Esophagus squamous epithelium (tissue), 5 donors: ENCODE measurements at places on chromosomes 12 and 14.

DNA sequence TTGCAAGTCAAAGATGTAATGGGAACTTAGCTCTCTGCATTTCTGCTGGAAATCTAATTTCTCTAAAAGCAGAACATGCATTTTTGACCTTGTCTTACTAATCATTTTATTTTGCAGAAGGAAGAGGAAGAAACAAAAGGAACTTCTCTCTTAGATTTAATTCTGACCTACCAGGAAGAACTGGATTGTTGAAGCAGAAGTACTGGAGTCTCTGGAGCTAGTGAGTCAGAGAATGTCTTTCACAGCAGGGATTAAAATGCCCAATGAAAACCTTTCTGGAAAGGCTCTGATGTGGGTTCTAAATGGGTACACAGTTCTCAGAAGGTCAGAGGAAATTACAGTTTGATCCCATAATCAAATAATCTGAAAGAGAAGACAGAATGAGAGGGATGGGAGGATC lies 70.8 kb upstream of the GNG2 start:
- no peak for DNase-seq

DNA sequence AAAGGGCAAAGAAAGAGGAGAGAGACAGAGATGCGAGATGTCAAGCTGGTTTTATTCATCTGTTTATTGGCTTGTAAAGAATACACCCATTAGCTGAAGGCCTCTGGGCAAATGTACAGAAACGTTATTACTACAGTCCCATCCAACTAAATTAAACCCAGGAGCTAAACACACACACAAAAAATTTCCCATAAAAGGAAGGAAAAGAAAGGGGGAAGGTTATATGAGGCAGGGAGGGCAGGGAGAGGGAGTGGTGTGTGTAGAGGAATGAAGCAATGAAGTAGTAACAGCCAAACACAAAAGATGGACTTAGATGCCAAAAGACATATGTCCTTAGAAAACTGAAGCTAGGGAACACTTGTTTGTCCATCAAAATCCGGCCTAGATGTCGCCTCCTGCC lies 3.1 kb upstream of the MFAP5 start:
- no peak for DNase-seq

GRCh38 chr12:47794679-47795078 lies 21.6 kb downstream of the SLC48A1 start:
- no peak for DNase-seq

GRCh38 chr12:90029317-90029716 lies 320.7 kb upstream of the ATP2B1 start:
- DNase-seq: no peak

DNA sequence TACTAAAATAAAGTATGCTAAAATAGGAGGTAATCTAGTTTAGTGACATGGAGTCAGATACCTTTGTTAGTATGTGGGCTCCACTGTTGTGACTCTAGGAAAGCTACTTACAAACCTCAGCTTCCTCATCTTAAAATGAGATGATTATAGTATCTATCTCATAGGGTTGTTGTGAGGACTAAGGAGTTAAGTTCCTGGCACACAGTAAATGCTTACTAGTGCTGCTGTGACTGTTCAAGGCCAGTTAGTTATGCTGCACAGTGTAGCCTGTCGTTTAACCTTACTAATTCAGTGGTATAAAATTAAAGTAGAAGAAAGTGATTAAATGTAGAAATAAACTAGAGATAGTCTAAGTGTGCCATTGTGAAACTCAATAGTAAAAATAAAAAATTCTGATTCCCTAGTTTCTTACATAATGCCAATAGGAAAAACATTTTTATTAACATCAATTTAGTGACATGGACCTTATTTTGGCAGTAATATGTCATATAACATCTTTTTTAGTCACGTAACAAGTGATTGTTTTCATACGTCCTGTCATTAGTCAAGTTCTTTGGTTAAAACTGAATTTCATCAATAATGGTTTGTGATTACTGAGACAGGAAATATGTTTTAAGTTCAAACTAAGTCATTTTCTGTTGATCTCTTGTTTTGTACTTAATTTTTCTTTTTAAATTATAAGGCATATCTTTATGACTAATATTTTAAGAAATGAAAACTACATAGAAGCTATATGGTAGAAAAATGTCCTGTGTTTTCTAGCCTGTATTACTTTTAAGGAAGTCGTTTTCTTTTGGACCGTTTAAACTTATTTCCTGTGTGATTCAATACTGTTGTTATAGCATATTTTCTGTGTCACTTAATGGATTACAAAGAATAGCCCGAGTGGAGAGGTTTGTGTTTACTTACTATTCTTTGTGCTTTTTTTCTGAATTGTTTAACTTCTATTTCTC lies 74.0 kb downstream of the PCNX1 start:
- DNase-seq: no peak

GRCh38 chr14:54659365-54659764 lies 92.4 kb downstream of the SAMD4A start:
- no peak for DNase-seq

GRCh38 chr12:97559267-97559666 lies 96.7 kb downstream of the RMST start:
- no peak for DNase-seq

GRCh38 chr14:95153866-95154265 lies 3.5 kb downstream of the DICER1 start:
- DNase-seq: no peak

DNA sequence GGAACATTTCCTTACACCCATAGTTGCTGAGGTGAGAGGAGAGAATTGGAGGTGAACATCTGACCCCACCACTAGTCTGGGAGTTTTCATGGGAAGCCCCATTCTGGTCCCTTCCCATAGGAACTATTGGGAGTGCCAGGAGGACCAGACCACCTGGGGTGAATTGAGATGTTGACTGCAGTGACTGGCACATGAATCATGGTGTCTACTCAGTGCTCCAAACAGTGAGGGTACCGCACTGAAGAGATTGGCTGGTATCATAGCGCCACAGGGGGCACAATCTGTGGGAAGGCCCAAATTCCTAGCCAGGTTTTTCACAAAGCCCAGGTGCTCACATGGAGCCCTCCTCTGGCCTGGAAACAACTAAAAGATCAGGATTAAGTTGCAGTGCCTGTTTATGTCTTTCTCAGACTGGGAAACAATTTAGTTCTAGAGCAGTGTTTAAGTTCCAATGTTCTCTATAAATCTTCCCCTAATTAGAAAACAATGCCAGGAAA lies 3.7 kb upstream of the RNASE9 start:
- DNase-seq: no peak

DNA sequence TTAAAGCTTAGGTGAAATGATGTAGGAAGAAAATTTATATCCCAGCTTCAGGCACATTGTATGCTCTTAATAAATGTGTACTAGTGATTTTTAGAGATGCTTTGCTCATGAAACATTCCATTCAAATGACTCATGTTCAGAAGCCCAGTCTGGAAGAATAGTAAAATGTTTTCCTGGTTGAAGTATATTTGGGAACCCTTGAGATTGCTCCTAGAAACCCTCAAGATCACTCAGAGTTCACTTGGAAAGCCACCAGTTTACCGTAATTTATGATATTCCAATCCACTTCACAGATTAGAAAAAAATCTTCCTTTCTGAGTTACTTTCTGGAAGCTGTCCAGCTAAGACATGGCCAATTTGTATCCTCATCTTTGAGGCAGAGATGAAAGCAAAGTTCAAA lies 186.4 kb downstream of the SYT10 start:
- DNase-seq: no peak

DNA sequence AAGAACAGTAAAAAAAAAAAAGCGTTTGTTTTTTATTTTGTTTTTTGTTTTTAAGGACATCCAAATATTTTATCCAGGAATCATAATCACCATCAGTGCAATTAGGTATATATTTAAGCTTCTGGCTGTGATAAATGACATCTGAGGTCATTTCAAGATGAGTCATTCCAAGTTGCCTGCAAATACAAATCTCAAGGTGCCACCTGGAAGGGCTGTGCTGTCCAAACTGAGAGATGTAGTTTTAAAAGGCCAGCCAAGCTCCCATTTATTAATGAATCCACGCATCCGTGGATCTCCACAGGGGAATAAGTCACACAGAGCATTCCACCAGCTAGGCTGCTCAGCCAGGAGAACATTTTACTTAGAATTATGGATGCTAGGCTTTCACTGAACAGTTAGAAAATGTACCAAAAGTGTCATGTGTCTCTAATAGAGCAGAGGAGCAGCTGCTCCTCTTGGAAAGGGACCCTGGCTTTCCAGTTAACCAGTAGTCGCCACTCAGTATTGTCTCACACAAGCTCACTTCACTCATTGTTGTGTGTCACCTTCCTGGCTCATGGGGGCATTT lies 1151.4 kb upstream of the TMEM132C start:
- DNase-seq: no peak

DNA sequence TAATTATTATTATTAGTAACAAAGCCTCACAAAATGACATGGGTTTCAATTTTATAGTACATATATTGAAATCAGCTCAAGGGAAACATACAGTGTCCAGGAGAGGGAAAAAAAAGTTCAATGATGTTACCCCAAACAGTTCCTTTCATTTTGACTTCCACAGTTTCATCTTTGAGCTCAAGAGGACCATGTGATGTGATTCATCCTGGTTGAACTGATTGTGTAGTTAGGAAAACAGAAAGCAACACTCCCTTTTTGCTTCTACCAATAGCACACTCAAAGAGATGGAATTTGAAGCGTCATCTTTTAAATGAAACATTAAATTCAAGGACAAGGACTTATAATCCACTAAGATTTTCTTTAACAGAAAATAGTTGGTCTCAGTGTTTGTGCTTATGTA lies 461.0 kb downstream of the FOXG1 start:
- no peak for DNase-seq

DNA sequence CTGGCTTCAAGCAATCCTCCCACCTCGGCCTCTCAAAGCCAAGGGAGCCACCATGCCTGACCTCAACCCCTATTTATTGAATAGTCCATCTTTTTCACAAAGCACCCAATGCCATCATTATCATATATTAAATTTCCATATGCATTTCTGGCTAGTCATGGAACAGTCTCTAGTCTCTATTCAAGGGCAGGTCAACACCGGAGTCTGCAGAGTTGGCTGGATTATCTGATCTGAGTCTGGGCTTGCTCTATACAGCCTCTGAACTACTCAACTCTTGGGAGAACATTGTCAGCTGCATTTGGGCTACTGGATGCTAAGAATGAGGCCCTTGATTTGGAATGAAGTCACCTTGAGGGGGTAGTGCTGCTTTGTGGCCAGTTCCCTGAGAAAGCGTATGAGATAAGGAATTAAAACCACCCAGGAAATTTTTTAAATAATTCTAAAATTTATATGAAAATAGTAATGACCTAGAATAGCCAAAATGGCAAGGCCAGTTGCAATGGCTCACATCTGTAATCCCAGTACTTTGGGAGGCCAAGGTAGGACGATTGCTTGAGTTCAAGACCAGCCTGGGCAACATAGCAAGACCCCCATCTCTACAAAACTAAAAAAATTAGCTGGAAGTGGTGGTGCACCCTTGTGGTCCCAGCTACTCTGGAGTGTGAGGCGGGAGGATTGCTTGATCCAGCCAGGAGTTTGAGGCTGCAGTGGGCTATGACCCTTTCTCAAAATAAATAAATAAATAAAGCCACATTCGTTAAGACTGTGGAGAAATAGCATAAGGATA lies 6.9 kb upstream of the NAA25 start:
- DNase-seq: no peak

GRCh38 chr12:80830533-80831088 lies 107.1 kb downstream of the LIN7A start:
- DNase-seq: no peak

DNA sequence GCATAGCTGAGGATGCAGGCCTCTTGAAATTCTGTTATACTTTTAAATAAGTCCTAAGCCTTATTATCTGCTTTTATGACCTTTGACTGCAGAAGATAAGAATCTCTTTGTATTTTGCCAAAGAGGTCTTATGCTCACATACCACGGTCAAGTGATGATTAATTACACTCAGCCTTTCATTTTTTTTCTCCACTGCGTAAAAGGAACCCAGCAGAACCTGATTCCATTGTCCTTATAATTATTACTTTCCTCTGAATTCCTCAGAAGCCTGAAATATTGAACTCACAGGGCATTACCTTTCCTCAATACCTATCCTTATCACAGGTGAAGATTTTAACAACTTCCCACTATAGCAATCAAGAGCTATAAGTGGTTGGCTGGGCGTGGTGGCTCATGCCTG lies 498.7 kb upstream of the RPL10L start:
- no peak for DNase-seq

DNA sequence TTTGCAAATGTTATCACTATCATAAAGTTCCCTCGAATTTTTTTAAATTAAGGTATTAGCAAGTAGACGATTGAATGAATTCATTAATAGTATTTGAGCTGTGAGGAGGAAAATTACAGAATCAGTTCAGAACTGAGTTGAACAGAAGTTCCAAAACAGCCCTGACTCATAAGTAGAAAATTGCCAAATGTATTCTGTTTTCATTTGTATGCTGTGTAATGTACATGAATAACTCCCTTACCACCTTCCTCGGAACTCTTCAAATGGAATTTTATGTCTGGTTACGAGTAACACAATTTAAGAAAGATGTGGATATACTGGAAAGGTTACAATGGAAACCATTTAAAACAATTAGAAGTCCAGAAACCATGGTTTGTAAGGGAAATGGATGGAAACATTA lies 283.3 kb upstream of the FAR2 start:
- no peak for DNase-seq

DNA sequence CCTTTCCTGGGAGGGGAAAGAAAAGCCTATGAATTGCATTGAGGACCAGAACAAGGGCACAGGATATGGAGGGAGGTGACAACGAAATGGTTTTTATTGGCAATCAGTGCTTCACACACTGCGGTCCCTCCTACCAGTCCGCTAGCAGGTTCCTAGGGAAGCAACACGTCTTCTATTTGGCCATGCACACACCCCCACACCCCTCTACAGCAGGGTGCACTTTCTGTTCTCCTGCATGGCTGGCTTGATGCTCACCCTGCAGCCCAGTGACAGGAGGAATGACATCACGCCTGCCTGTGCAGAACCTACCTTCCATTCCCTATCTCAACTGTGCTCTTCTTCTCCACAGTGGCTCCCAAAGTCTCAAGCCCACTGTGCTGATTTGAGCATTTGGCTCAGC lies 57.9 kb downstream of the TTC9 start:
- no peak for DNase-seq

- DNase-seq: no peak
Measured at GRCh38 chr14:69537900-69538299, 36.8 kb downstream of the CCDC177 start.

DNA sequence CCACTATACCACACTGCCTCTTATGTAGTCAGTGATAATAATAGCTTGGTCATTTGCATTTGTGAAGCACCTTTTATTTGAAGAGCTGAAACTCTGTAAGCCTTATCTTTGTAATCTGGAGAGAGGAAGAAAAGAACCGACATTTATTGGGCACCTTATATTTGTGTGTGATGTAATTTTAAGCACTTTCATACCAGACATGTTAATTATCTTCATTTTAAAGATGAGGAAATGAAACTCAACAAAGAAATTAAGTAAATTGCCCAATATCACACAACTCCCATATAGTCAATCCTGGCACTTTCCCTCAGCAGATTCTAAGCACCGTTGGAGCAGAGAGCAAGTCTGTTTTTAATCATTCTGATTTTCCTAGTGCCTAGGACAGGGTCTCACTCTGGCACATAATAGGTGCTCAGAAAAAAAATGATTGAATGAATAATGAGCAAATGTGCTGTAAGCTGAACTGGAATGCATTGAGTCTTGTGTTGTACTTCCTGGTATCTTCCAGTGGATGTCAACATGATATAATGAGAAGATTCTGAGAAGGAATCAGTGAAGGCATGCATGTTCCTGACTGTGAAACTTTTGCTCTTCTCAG lies 418.9 kb downstream of the ZFP36L1 start:
- no peak for DNase-seq

- DNase-seq: no peak
Measured at GRCh38 chr12:25859976-25860375, 98.5 kb upstream of the RASSF8 start.

- DNase-seq: no peak
Measured at GRCh38 chr14:63747846-63748245, 20.0 kb upstream of the SGPP1 start.

GRCh38 chr12:81270385-81270784 lies 192.5 kb downstream of the ACSS3 start:
- DNase-seq: no peak
